ENCODE measurements at places on chromosomes 7 and 10.

GRCh38 chr7:29619848-29620555, 56.4 kb downstream of the PRR15 start:
- no peak for DNase-seq

DNA sequence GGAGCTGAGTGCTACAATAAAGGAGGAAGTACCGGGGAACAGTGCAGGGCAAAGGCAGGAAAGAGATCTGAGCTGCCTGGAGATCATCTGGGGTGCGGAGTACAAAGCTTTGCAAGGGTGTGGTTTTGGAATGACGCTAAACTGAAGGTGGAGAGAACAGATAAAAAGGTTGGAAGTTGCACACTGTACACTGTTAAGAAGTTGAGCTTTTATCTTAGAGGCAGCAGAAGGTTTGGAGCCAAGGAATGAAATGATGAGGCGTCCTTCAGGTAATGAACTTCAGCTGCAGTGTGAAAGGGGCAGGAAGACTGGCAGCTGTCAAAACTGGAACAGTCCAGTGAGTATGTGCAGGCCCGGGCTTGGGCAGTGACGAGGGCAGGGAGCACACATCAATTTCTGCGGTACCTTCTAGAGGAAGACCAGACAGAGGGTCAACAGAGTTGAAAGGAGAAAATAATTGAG, 7.2 kb upstream of the ANKRD61 start:
- DNase-seq, result no peak

- DNase-seq, result peak; percentile 86
These were observed at the start of gene REEP3 for GRCh38 chr10:63520500-63521415. REEP3 (plus strand) TSS chr10:63521401; CDS start chr10:63521546, 145 bp downstream.

DNA sequence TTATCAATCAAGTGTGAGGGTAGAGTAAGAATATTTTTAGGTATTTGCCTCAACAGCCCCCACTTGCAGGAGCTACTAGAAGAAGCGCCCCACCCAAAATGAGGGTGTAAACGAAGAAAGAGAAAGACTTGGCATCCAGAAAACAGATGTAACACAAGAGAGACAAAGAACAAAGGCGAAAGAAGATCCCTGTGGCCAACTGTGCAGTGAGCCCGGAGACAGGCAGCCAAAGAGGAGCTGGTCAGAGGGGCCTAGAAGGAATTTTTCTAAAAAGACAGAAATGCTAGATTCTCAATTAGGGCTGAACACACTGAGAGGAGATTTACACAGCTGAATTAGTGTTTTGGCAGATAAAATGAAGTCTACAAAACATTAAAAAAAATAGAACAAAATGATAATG, 29.6 kb upstream of the EIF5AL1 start:
- no peak for DNase-seq

DNA sequence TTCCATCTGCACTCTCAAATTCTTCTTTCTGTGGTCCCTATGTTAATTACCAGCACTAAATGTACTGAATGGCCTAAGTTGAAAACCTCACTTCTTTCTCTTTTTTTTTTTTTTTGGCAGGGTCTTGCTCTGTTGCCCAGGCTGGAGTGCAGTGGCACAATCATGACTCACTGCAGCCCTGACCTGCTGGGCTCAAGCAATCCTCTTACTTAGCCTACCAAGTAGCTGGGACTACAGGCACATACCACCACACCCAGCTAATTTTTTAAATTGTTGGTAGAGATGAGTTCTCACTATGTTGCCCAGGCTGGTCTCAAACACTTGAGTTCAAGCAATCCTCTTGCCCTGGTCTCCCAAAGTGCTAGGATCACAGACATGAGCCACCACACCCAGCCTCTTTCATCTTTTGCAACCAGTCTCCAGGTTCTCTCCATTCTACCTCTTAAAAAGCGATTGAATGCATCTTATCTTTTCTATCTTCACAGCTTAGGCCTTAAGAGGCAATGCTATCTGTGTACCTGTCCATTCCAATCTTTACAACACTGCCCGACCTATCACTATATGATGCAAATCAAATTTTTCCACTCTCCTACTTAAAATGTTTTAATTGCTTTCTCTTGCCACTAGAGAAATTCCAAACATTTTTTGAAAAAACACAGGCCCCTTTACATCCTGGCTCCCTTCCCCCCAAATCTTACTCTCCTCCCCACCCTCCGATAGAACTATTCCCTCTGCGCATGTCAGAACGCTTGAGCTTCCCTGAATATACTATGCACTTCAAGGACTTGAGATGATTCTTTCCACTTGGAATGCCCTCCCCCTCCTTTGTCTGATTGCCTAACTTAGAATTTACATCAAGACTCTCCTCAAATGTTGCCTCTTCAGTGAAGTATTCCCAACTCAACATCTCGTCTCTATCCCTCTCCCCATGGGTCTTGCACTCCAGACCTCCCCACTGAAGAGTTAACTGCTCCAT, 6.0 kb downstream of the ICA1 start:
- DNase-seq, result no peak

DNA sequence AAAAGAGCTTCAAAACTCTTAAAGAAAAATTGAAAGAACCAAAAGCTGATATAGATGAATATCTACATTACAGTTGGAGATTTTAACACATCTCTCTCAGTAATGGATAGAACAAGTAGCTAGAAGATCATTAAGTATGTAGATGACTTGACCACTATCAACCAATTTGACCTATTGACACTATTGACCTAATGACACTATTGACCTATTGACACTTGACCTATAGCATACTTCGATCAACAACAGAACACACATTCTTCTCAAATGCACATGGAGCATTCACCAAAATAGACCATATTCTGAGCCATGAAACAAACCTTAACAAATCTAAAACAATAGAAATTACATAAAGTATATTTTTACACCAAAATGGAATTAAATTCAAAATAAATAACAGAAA, 22.3 kb downstream of the GIMAP5 start:
- no peak for DNase-seq

DNA sequence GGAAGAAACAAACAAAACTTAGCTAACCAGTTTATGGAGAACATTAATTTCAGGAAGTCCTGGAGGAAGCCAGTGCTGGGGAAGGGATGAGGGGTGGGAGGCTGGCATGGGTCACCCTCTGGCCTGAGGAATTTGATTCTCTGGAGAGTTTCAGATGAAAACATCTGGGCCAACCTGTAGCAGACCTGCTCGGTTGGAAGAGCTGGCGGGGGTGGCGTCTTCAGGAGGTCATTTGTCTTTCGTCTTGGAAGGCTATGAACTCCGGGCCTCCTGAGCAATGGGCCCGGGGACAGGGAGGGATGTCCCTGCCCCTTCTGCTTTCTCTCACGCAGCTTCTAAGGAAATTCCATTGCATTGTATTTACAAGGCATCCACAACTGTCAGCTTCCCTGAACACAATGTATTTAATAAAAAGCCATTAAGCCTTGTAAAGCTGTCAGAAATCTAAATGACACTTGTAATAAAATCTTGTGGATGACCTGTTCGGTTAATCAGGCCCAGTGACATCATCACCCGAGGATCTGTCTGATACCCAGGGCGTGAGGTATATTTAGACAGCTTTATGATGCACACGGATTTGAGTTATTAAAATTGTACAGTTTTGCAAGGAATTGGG, 250.5 kb downstream of the RAB11FIP2 start:
- DNase-seq, result no peak

- no peak for DNase-seq
These were observed 59.2 kb downstream of the ANLN start for GRCh38 chr7:36448781-36449379.

- no peak for DNase-seq
These were observed 90.5 kb downstream of the SGMS1 start for GRCh38 chr10:50533296-50533695.

GRCh38 chr10:78528749-78529204, 495.1 kb downstream of the RPS24 start:
- no peak for DNase-seq

DNA sequence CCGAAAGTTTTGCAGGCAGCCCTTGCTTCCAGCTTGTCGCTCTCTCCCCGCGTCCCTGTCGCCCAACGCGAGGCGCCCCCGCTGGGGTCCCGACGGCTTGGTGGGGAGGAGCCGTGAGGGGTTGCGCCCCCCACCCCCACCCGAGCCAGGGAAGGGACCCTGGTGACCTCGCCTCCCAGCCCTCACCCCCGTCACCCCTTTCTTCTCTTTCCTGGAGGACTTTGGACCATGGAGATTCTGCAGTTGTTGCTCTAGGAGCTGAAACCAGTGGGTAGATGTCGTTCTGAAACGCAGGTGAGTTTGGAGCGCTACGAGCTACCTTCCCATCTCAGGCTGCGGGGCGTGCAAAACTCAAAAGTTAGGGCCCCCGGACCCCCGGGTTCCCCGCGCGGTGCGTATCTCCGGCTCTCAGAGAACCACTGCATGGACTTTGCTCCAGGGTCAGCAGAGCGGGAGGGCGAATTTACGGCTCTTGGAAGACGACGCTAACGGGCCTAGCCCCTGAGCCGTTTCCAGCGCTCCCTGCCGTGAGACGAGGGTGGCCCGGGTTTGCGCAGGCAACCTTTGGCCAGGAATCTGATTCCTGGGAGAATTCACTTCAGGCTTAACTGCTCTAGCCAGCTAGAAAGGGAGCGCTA, 684 bp upstream of the ATXN7L1 start:
- DNase-seq, result peak; percentile 27

GRCh38 chr10:113345826-113346624, 206.8 kb upstream of the HABP2 start:
- DNase-seq, result no peak

- DNase-seq, result no peak
These were observed 8.3 kb downstream of the SFRP4 start for GRCh38 chr7:37908221-37908788.

DNA sequence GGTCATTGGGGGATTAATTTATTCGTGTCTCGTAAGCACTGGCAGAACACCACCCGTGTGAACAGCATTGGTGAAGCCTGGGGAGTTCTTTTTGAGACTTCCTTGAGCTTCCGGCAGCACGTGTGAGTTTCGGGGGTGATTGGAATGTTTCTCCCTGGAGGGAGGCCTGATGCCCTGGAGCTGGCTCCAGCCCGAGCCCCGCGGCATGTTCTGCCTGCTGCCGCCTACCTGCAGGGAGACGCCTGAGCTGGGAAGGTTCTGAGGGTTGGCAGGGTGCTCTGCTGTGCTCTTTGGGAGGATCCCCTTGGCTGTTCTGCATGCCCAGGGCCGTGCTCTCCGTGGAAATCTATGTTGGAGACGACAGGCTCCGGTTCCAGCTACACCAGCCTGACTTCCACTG, 159.3 kb downstream of the MGMT start:
- DNase-seq, result no peak

- peak; percentile 7 for DNase-seq
These were observed 28.1 kb downstream of the XPNPEP1 start for GRCh38 chr10:109895095-109895818.

- DNase-seq, result no peak
These were observed 127.3 kb downstream of the SEMA3C start for GRCh38 chr7:80791509-80791929.

GRCh38 chr7:37901236-37901827, 15.3 kb downstream of the SFRP4 start:
- DNase-seq, result peak; percentile 23

GRCh38 chr7:16874066-16874465, 7.7 kb downstream of the AGR3 start:
- no peak for DNase-seq

DNA sequence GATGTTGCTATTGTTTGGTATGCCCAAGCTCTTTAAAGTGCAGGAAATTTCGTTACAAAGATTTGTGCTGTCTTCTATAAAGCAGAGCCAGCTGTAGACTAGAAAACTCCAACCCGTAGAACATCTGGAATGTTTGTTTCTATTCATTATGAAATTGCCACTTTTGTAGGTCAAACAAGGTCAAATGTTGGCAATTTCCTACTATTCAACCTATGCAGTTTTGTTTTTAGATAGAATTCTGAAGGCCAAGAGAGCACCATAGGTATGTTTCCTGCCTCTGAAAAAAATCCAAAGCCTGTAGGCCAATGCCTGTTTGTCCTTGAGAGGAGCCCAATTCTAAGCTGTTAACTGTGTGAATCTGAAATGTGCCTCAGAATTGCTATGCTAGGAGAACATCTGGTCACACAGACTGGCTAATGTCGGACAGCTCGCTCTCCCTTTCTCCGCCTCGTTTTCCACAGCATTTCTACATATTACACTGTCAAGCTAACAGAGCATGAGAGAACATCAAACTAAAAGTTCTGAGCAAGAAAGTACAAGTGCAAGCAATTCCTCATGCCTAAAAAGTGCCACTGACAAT, 267.2 kb upstream of the LRGUK start:
- no peak for DNase-seq

- DNase-seq, result peak; percentile 34
These were observed 605 bp downstream of the SUFU start for GRCh38 chr10:102504179-102504975.

GRCh38 chr10:117248750-117249465, 8.0 kb downstream of the SLC18A2 start:
- no peak for DNase-seq

DNA sequence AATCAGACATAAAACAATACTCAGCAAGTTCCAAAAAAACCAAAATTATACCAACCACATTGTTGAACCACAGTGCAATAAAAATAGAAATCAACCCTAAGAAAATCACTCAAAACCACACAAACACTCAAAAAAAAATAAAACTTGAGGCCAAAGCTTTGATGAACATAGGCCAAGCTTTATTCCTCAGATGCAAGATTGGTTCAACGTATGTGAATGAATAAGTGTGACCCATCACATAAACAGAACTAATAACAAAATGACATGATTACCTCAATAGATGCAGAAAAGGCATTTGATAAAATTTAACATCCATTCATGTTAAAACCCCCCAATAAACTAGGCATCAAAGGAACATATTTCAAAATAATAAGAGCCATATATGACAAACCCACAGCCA, 506.1 kb upstream of the FZD8 start:
- no peak for DNase-seq

GRCh38 chr10:35059481-35059880, 30.7 kb downstream of the CUL2 start:
- no peak for DNase-seq

- DNase-seq, result no peak
These were observed 26.4 kb upstream of the CXCL12 start for GRCh38 chr10:44411251-44411650.

- no peak for DNase-seq
These were observed 337.2 kb upstream of the LRGUK start for GRCh38 chr7:133789974-133790373.

DNA sequence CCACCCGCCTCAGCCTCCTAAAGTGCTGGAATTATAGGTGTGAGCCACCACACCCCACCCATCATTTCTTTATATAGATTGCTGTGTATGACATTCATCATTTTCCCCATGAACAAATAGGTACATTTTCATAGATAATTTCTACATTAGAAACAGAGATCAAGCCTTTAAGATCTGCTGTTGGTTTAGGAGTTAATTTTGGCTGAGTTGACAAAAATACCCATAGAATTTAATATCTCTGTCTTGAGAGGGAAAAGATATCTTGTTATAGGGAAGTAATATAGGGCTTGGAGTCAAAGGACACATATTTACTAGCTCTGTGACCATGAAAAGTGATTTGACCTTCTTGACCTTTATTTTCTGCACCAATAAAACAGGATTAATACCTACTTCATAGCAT, 51.8 kb downstream of the LRMDA start:
- no peak for DNase-seq

DNA sequence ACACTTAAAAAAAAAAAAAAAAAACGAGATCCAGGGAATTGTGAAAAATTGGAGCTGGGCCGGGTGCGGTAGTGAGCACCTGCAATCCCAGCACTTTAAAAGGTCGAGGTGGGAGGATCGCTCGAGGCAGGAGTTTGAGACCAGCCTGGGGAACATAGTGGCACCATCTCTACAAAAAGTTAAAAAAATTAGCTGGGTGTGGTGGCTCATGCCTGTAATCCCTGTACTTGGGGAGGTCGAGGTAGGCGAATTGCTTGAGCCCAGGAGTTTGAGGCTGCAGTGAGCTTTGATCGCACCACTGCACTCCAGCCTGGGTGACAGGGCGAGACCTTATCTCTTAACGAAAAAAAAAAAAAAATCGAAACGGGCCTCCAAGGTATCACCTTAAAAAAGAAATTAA, 2.0 kb downstream of the CLDN4 start:
- no peak for DNase-seq

All from midbrain (tissue), 1 donor.